ENCODE measurements at places on chromosomes 4 and X. TPM values are rescaled to one million over a fixed set of nuclear protein-coding genes. Genes with fewer than 3 reads are reported as not detected.

GRCh38 chr4:155353923-155354540, 22.7 kb downstream of the MAP9 start:
- peak; percentile 64 for DNase-seq

DNA sequence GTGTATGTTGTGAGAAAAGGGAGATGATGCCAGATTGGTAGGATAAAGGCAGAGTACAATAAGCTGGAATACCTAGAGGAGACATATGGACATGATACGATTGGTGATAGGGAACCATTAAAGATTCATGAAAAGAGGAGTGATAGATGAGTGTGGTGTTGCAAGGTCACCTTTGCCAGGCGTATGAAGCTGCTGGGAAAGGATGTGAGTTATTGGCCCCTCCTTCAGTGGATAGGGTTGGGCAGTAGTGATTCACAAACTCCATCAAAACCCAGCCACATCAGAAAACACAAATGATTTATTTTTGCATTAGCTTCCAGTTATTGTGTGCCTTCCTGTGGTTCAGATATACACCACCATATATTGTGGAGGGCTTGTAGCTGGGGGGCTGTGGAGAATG, 34.3 kb downstream of the TMEM164 start:
- no peak for DNase-seq

DNA sequence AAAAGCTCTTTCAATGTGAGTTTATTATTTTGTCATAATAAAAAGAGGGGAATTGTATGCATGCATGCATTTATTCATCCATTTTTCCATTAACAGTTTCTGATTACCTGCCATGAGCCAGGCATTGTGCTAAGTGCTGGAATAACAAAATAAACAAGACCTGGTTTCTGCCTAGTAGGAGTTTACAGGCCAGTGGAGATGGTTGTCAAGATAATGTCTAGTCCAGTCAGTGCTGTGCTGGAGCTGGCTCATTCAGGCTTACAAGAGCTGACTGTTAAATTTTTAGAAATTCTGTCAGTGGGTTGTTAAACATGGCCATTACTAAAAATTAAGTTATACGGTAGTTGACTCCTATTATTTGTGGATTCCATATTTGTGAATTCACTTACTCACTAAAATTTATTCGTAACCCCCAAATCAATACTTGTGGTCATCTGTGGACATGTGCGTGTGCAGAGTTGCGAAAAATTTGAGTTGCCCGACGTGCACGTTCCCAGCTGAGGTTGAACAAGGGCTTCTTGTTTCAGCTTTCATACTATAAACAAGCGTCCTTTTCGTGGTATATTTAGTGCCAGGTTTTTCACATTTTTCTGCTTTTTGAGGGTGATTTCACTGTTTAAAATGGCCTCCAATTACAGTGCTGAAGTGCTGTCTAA, 172.3 kb upstream of the RPS6KA3 start:
- DNase-seq: no peak

Gene COL25A1
- total RNA-seq: 0.34 TPM

Gene GPR78
- total RNA-seq: not detected

DNA sequence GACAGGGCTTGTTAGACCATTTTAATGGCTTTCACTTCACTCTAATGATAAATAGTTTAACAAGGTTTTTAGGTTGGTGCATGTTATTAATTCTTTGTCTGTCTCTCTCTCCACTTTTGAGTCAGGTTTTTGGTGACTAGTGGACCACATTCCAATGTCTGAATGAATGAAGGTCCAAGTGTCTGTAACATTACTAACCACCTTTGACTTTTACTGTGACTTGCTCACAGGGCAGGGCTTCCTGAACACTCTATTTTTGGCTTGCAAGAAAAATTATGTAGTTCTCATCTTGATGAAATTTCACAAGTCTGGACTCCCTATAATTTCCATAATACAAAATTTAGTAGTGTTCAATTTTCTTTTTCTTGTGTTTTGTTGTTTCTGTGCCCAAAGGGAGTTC, 78.9 kb upstream of the BMPR1B start:
- DNase-seq: no peak

Gene MAMLD1
- total RNA-seq: 2.4 TPM

Gene MAP7D2
- 0.84 TPM for total RNA-seq

- DNase-seq: no peak
Observed at GRCh38 chrX:43513085-43513484, 143.0 kb upstream of the MAOA start.

DNA sequence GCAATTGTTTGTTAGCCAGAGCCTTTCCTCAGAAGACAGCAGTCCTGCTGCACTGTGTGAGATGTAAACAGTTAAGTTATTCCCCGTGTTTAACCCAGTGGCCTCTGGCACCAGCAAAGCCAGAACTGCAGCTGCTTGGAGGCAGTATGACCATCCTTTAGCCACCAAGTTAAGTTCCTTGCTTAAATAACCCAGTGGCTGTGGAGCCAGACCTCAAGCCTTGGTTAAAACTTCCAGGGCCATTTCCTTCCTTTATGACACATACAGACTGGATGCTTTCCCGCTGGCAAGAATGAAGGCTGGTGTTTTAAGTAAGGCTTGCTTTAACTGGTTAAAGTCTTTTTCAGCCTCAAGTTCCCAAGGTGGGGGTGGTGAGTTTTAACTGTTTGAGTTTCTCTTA, 379.8 kb downstream of the DCAF12L2 start:
- no peak for DNase-seq

Gene CSAG3
- total RNA-seq: not detected

GRCh38 chr4:152559641-152560040, 23.7 kb upstream of the FBXW7 start:
- DNase-seq: no peak

GRCh38 chr4:76998251-76998901, 48.8 kb downstream of the SEPTIN11 start:
- DNase-seq: no peak

DNA sequence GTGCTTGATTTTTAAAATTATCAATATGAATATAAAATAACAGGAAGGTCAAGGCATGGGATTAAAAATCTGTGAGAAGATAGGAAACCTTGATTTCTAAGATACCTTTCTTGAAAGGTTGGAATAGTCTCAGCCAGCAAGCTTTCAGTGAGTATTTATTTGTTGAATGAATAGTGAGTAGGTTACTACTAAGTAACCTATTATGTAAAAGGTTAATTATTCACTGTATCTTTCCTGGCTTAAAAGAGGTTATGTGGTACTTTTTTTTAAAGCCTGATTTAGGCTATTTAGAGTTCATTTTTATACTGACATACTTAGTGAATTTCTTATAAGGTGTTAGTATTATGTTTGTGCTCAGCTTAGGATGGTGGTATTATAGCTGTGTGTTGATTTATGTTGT, 123.5 kb downstream of the PTPN13 start:
- no peak for DNase-seq

Gene RBBP7
- total RNA-seq: 44.8 TPM

DNA sequence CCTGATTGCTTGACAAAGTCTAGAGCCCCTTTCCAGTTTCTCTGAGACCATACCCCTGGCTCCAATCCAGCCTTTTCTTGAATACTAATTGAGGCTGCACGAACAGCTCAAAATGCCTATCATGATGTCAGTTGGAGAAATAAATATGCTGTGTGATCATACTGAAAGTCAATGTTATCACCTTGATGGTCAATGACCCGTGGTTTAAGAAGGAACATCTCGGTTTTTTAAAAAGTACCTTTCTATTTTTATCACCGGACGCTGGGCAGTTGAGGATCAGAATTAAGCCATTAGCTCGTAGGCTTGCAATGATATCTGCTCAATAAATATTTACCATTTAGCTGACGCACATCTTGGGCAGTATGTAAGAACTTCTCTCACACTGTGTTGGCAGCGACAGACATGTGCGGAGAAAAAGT, 852 bp upstream of the WDR44 start:
- no peak for DNase-seq

DNA sequence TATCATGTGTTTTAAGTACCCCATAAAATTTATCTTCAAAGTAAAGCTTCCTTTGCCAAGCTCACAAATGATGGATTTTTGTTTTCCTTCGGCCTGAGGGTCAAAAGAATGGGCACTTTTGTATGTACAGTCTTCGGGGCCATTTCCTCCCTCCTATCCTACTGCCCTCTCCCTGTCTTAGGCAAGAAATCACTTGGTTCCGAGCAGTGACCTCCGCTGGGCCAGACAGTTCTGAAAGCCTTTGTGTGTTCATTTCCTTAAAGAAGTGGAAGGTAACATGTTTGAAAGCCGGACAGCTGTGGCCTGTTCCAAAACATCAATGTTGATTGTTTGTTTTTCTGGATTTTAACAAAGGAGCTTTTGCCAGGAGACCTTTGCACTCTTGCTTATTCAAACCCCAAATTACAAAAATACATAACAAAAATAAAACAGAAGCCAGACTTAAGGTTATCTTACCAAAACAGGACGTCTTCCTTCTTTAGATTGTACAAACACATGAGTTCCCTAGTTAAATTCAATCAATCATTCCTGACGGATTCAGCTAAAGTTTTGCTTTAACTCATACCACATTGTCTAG, 110.6 kb upstream of the LIMCH1 start:
- no peak for DNase-seq

- DNase-seq: no peak
Observed at GRCh38 chr4:98385831-98386230, 124.6 kb downstream of the RAP1GDS1 start.

Gene IGSF1
- 1.4 TPM for total RNA-seq

GRCh38 chr4:48241731-48242130, 27.9 kb downstream of the TEC start:
- no peak for DNase-seq

DNA sequence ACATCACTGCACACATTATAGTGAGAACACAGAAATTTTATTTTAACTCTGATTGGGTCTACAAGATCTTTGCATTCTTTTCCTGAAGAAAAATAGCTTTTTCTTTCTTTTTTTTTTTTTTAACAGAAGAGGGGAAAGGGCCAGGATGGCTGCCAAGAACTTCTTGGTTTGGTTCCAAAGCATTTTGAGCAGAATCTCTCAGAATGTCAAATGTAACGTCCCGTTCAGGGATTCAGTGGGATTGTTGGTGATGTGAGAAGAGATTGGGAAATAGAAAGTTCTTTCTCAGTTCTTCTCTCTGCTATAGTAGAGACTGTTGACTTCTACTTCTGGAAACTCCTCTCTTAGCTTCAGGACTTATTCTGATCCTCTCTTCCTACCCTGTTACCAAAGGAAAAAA, 70.9 kb upstream of the CBR4 start:
- no peak for DNase-seq

GRCh38 chr4:122914292-122914904, 8.0 kb downstream of the NUDT6 start:
- no peak for DNase-seq

Gene DKK2
- total RNA-seq: not detected

DNA sequence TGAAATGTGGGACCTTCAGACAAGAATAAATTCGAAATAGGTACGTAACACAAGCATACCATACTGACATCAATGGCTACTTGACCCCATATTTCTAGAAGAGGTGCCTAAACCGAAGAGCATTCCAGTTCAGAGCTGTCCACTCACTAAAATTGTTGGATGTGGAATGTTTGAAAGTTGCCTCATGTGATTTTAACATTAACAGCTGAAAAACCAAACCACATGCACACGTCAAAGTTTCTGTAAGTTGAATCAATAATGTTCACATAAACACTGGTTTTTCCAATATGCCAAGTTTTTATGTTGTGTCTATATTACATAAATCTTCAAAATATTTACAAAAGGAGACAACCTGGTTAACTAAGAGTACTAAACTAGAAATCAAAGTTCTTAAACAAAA, 3.5 kb downstream of the UBE2D3 start:
- no peak for DNase-seq

GRCh38 chr4:143335979-143336780, 496 bp upstream of the GAB1 start:
- DNase-seq: peak; percentile 83

DNA sequence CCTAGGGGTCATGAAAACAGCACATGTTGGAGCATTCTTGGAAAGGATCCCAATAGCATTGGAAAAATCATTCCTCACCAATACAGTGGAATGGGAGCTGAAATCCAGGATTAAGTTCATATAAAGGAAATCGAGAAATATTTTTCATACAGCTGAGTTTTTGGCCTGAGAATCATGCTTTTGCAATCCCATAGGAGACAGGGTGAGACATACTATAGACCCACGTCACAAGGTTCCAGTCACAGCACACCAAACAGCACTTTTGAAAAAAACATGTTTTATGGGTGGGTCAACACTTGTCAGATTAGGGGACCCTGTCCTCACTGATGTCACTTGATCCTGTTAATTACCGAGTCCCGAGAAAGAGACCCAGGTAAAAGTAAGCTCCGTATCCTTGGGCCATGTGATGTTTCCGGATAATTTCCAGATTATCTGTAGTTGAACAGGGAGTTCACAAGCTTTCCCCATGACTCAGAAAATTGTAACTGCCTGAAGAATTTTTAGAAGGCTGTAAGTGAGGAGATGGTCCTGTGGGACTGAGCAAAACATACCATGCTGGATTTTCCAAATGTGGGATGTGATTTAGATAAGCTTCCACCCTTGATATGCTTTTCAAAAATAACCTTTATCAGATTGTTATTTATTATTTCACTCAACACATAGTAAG, 80.9 kb upstream of the TLR3 start:
- no peak for DNase-seq

- no peak for DNase-seq
Observed at GRCh38 chrX:41667631-41668030, 21.1 kb upstream of the GPR34 start.

- DNase-seq: no peak
Observed at GRCh38 chr4:52546449-52546848, 112.7 kb downstream of the USP46 start.

GRCh38 chr4:16752150-16752549, 146.3 kb downstream of the LDB2 start:
- no peak for DNase-seq

Gene ADH1C
- 8.4 TPM for total RNA-seq

Gene POU3F4
- not detected for total RNA-seq

Gene DSPP
- not detected for total RNA-seq

DNA sequence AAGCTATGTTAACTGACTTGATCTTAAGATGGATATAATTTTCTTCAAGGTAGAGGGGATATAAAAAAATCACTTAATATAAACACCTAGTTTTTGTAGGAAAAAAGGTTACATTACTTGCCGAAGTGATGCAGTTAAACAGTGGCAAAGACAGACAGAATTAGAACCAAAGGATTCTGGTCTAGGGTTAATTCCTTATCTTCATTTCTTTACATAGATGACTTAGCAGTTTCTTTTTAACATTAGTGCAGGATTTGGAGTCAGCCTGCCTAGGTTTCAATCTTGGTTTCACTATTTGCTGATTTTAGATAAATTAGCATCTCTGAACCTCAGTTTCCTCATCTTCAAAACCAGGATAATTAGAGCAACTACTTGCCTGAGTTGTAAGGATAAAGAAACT, 14.3 kb downstream of the ZAR1 start:
- no peak for DNase-seq

Gene PSMD10
- 9.4 TPM for total RNA-seq

DNA sequence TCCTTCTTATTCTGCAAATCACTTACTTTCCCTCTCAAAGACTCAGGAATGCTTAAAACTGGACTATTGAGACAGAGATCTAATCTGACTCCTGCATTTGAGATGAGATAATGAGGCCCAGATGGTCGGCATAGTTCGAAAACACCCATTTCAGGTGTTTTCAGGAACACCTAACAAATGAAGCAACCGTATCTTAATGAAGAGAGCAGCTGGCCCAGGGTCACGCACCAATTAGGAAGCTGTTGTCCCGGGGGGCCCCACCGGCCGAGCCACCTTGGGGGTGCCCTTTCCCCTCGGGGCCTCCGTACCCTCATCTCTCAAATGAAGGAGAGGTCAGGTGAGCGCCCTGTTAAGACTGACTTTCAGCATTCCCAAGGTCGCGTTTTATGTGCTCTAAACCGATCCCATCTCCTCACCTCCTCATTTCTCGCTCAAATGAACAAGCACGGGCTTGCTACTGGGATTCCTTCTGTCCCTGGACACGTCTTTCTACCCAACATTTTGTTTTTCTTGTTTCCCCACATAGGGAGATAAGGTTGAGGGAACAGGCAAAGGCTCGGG, 824 bp downstream of the LRPAP1 start:
- no peak for DNase-seq
